ENCODE measurements at places on chromosomes 1 and 21. TPM values are rescaled to one million over a fixed set of nuclear protein-coding genes. Genes with fewer than 3 reads are reported as not detected.

GRCh38 chr1:233097546-233097945 is 147.1 kb downstream of the NTPCR start:
- DNase-seq, result no peak

GRCh38 chr1:234987415-234988154 is 141.1 kb downstream of the TOMM20 start:
- no peak for DNase-seq

- no peak for DNase-seq
Measured at GRCh38 chr1:63651161-63651701, 58.0 kb downstream of the PGM1 start.

- DNase-seq, result no peak
Measured at GRCh38 chr1:33640114-33640660, 167.7 kb downstream of the ZSCAN20 start.

- DNase-seq, result no peak
Measured at GRCh38 chr1:155178441-155179111, 4.9 kb downstream of the TRIM46 start.

GRCh38 chr1:201219481-201220387 is 29.1 kb downstream of the IGFN1 start:
- no peak for DNase-seq

GRCh38 chr1:25657121-25657882 is 40.7 kb downstream of the MAN1C1 start:
- DNase-seq, result no peak

Gene MYCL
- 7.1 TPM for polyA plus RNA-seq

GRCh38 chr1:193322211-193322610 is 135.8 kb upstream of the B3GALT2 start:
- DNase-seq, result no peak

Data from right renal cortex interstitium (tissue), 3 donors.